ENCODE measurements at places on chromosomes 3 and 15. TPM values are rescaled to one million over a fixed set of nuclear protein-coding genes. Genes with fewer than 3 reads are reported as not detected.

Gene ISLR
- not detected for total RNA-seq

Gene DNASE1L3
- not detected for total RNA-seq

Gene BCL6
- total RNA-seq, result 17.2 TPM

- H3K27me3 ChIP-seq, result peaks cover 71% of the 10 kb centered on the region
- peak within 1 kb of the TSS; percentile 19 for H3K4me3 ChIP-seq
- H3K27ac ChIP-seq, result peak within 1 kb of the TSS; percentile 38
- peaks cover 20% of the 10 kb centered on the region for H3K4me1 ChIP-seq
- no peak for DNase-seq
- no peaks in the 10 kb centered on the region for H3K36me3 ChIP-seq
These were observed at the start of the genes FOXL2 and FOXL2NB for GRCh38 chr3:138946663-138947494. TSS of gene FOXL2 (minus strand) at chr3:138947137. CDS start at chr3:138946722, 415 bp downstream. TSS of gene FOXL2NB (plus strand) at chr3:138947217. CDS start at chr3:138947365, 148 bp downstream.

Gene FGD5
- not detected for total RNA-seq

DNA sequence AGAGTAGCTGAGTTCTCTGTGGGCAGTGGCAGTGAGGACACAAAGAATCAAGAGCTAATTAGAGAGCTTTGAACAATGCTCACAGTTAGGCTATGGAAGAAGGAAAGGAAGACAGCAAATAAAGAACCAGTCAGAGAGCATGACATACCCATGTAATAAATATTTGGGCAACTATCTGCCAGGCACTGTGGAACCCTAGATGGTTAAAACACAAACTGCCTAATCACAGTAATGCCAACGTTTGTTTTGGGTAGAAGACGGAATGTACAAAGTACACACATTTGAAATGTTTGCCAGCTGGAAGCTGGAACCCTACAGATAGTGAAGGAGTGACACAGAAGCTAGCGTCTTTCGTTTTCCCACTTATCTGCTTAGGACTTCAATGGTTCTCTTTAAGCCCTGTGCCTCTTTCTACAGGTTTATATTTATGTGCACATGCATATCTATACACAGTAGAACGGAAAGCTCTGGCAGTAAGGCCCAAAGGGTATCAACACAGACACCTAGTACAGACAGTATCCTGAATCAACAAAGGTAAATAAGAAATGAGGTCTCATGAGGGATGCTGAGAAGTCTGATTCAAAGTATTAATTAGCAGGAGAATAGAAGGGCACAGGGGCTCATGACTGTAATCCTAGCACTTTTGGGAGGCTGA, 44.6 kb downstream of the ANKRD28 start:
- no peak overlapping the region for H3K4me3 ChIP-seq
- no peaks in the 10 kb centered on the region for H3K27me3 ChIP-seq
- H3K36me3 ChIP-seq, result no peaks in the 10 kb centered on the region
- H3K27ac ChIP-seq, result no peak overlapping the region

DNA sequence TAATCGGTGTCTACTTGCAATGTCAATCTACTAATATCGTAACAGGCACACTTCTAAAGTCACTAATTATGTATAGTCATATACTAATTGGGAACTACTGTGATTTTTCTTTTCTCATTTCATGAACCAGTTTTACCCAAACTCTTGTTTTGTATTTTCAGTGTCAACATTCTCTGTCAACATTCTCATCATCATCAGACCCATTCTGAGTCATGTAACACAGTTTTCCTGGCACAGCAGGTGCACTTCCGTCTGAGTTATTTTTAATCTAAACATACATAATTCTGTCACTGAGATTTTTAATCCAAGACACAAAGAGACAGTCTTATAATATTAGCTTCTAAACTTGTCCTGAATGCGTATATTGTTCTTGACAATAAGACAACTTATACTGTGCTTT, 205.1 kb upstream of the EIF1B start:
- no peak for DNase-seq
- H3K4me1 ChIP-seq, result no peaks in the 10 kb centered on the region
- H3K36me3 ChIP-seq, result no peaks in the 10 kb centered on the region
- no peaks in the 10 kb centered on the region for H3K27me3 ChIP-seq

GRCh38 chr15:50880651-50881114, 27.8 kb upstream of the AP4E1 start:
- no peaks in the 10 kb centered on the region for H3K27me3 ChIP-seq
- DNase-seq, result no peak
- peaks cover 17% of the 10 kb centered on the region for H3K4me1 ChIP-seq
- H3K4me3 ChIP-seq, result no peak overlapping the region
- no peaks in the 10 kb centered on the region for H3K36me3 ChIP-seq

- H3K36me3 ChIP-seq, result no peaks in the 10 kb centered on the region
- no peak overlapping the region for H3K27ac ChIP-seq
- no peak overlapping the region for H3K4me3 ChIP-seq
- DNase-seq, result no peak
- no peaks in the 10 kb centered on the region for H3K4me1 ChIP-seq
These were observed 12.1 kb upstream of the THSD4 start for GRCh38 chr15:71103102-71103676.

GRCh38 chr3:73141525-73141924, 80.1 kb downstream of the EBLN2 start:
- H3K4me3 ChIP-seq, result no peak overlapping the region
- no peak overlapping the region for H3K27ac ChIP-seq
- no peak for DNase-seq
- no peaks in the 10 kb centered on the region for H3K27me3 ChIP-seq
- H3K36me3 ChIP-seq, result no peaks in the 10 kb centered on the region
- H3K4me1 ChIP-seq, result no peaks in the 10 kb centered on the region

- no peaks in the 10 kb centered on the region for H3K36me3 ChIP-seq
- no peak overlapping the region for H3K4me3 ChIP-seq
- peaks cover 7% of the 10 kb centered on the region for H3K4me1 ChIP-seq
- H3K27ac ChIP-seq, result no peak overlapping the region
- DNase-seq, result no peak
- H3K27me3 ChIP-seq, result no peaks in the 10 kb centered on the region
These were observed 219.0 kb downstream of the SHQ1 start for GRCh38 chr3:72629191-72629631.

Gene MCTP2
- total RNA-seq, result 16.5 TPM

Gene REC114
- total RNA-seq, result not detected

Gene PLAAT1
- total RNA-seq, result not detected

Gene ST3GAL6
- total RNA-seq, result 0.20 TPM

GRCh38 chr15:46126581-46126980, 491.8 kb downstream of the SQOR start:
- H3K36me3 ChIP-seq, result no peaks in the 10 kb centered on the region
